ENCODE measurements at places on chromosomes 1 and 21.
A peak's percentile ranks its signal among the peaks of the same experiment; 100 is the strongest.

DNA sequence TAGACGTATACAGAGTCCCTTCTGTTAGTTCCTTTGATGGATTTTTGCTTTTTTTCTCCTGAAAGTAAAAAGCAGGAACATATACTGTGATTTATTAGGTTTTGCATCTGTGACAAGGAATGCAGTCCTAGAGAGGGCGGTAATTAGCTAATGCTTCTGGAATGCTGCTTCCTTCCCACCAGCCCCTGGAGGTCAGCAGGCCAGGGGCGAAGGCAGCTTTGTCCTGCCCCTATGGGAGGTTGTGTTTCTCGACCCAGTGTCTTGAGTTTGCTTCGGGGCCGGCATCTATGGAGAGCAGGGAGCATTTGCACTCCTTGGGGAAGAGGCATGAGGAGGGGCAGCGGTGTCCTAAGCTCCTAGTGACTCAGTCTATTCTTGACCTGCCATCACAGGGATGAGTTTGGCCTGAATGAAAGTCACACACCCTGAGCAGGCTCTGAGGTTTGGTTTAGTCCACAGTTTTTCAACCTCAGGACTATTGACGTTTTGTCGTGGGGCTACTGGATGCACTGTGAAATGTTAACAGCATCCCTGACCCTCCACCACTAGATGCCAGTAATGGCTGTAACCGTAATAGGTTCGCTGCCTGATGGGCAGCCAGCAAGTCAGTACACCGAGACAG is 85.0 kb upstream of the KCNJ15 start:
- DNase-seq = no peak

- DNase-seq = no peak
These were observed 46.2 kb downstream of the PGBD5 start for GRCh38 chr1:230379928-230380327.

DNA sequence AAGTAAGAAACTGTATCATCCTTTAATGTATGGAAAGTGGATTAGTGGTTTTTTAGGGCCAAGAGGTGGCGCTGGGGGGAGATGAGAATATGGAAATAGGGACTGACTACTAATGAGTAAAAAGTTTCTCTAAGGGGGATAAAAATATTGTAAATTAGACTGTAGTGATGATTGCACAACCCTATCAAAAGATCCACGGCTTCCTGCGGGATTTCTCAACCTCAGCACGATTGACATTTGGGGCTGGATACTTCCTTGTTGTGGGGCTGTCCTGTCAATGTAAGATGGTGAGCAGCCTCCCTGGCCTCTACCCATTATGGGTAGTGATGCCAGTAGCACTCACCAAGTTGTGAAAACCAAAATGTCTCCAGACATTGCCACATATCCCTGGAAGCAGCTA is 36.0 kb upstream of the PRDM2 start:
- DNase-seq = no peak

GRCh38 chr1:65812065-65812464 is 19.4 kb downstream of the PDE4B start:
- peak; percentile 63 for DNase-seq

- no peak for DNase-seq
These were observed 207.6 kb upstream of the HMCN1 start for GRCh38 chr1:185526344-185527307.

GRCh38 chr1:56938646-56939045 is 27.2 kb downstream of the C8B start:
- DNase-seq = no peak

- DNase-seq = no peak
These were observed 103.5 kb upstream of the ZBTB40 start for GRCh38 chr1:22347854-22348760.

GRCh38 chr21:16280686-16281091 is 550.9 kb downstream of the USP25 start:
- DNase-seq = no peak

GRCh38 chr1:204073837-204074273 is 940 bp downstream of the SOX13 start:
- no peak for DNase-seq

- no peak for DNase-seq
These were observed 126.3 kb downstream of the HIVEP3 start for GRCh38 chr1:41792485-41792770.

- no peak for DNase-seq
These were observed 84.8 kb upstream of the ZC3H11B start for GRCh38 chr1:219697682-219698081.

GRCh38 chr1:222301652-222302051 is 246.3 kb downstream of the HHIPL2 start:
- no peak for DNase-seq

- DNase-seq = no peak
These were observed 136.5 kb upstream of the HNRNPU start for GRCh38 chr1:245000872-245001188.

- DNase-seq = no peak
These were observed 23.8 kb downstream of the CRYAA start for GRCh38 chr21:43192501-43193081.

GRCh38 chr1:92029241-92029922 is 403 bp upstream of the EPHX4 start:
- DNase-seq = no peak

Measured in GF-D8 (cell line).